ENCODE measurements at places on chromosomes 1 and 21. TPM values are rescaled to one million over a fixed set of nuclear protein-coding genes. Genes with fewer than 3 reads are reported as not detected.

- DNase-seq = peak; percentile 41
Observed at GRCh38 chr1:162010175-162010506, 13.5 kb downstream of the OLFML2B start.

ARMH1 gene
- total RNA-seq = 1.6 TPM

CYP4A11 gene
- total RNA-seq = not detected

ADORA3 gene
- total RNA-seq = not detected

DNA sequence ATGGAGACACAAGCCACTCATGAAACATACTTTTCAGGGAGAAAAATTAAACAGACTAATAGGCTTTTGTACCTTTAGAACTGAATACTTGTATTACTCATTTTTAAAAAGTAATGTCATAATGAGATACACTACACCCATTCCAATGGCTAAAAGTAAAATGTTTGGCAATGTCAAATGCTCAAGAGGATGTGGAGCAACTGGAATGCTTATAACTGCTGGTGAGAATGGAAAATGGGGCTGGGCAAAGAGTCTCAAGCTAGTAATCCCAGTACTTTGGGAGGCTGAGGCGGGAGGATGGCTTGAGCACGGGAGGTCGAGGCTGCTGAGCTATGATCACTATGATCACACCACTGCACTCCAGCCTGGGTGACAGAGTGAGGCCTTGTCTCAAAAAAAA, 86.3 kb downstream of the NKAIN1 start:
- DNase-seq = no peak

TCHH gene
- not detected for total RNA-seq

GPR52 gene
- 3.9 TPM for total RNA-seq

- no peak for DNase-seq
Observed at GRCh38 chr1:42817976-42818375, 779 bp upstream of the SVBP start.

- DNase-seq = no peak
Observed at GRCh38 chr1:41751804-41752513, 166.8 kb downstream of the HIVEP3 start.

ASAP3 gene
- 66.7 TPM for total RNA-seq

PROX1 gene
- 15.6 TPM for total RNA-seq

DNA sequence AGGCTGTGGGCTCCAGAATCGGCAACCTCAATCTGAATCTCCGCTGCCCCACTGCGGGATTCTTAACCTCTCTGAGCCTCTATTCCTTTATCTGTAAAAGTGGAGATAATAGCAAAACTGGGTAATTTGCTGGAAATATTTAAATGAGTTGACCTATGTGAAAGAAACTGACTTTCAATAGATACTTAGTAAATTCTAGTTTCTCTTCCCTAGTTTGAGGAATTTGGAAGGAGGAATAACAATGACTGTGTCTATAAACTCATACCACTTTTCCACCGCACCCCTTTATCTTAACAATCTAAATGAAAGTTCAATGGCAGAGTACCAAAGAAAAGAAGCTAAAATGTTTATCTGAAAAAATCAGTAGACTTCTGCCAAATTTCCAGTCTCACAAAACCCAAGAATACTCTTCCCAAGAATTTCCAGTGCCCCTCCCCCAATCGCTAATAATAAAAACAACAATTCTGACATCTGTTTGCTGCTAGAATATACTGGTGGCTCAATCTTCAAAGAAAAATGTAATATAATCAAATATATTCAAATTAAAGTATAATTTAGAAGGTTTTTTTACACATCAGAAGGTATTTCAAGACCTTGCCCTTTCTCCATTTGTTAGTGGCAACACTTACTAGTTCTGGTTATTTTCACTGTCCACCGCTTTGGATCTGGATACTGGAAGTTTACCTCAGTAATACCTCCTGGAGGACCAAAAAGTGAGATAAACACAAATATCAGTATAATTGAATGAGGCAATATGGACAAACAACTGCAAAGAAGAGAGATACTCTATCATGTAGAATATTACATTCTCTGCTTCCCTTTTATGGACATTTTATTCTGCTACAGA, 171.2 kb downstream of the LTN1 start:
- DNase-seq = no peak

GRCh38 chr1:17597651-17598050, 58.2 kb downstream of the ARHGEF10L start:
- no peak for DNase-seq

DNA sequence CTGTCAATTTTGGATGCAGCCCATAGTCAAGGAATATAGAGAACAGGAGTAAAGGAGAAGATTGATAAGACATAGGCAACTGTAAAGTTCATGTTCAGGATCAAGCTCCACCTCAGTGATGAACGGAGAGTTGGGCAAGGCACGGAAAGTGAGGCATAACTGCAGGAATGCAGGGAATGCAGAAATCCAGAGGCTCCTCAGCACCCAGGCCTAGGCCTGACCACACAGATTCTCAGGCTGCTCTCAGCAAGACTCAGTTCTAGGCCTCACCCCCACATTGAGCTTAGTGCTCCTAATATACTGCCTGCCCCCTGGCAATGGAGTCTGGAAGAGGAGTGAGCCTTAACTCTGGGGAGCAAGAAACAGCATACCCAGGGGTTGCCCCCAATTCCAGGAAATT, 36.3 kb upstream of the S1PR1 start:
- DNase-seq = no peak
